ENCODE measurements at places on chromosomes 2 and 18.

DNA sequence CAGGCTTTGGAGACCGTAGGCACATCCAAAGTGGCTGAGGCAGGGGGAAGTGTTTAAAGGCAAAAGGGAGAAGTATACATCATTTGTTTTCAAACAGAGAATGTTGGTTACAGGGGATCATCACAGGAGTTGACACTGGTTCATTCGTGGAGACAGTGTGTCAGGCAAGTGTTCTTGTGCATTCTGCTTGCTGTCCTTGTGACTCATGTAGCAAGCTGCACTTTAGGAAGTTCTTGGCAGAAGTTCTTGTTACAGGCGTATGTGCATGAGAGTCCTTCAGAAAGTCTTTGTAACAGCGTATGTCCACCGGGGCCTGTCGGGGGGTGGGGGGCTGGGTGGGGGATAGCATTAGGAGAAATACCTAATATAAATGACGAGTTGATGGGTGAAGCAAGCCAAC, 36.5 kb upstream of the B4GALT6 start:
- DNase-seq = no peak

DNA sequence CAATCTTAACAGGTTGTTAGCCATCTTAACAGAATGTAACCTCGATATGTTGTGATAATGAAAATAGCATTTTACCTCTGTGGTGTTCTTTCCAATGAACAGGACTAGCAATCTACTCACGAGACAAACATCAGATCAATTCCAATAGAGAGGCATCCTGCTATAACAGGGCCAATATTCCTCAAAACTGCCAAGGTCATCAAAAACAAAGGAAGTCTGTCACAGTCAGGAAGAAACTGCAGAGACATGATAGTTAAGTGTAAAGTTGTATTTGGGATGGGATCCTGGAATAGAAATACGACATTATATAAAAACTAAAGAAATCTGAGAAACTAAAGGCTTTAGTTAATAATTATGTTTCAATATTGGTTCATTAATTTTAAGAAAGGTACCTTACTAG, 588.9 kb upstream of the NETO1 start:
- DNase-seq = no peak

- no peak for DNase-seq
Observed at GRCh38 chr2:212646698-212647366, 108.2 kb upstream of the ERBB4 start.

- DNase-seq = no peak
Observed at GRCh38 chr2:241314226-241315092, 1.0 kb downstream of the HDLBP start.

- DNase-seq = no peak
Observed at GRCh38 chr2:17252258-17252657, 266.0 kb downstream of the RAD51AP2 start.

DNA sequence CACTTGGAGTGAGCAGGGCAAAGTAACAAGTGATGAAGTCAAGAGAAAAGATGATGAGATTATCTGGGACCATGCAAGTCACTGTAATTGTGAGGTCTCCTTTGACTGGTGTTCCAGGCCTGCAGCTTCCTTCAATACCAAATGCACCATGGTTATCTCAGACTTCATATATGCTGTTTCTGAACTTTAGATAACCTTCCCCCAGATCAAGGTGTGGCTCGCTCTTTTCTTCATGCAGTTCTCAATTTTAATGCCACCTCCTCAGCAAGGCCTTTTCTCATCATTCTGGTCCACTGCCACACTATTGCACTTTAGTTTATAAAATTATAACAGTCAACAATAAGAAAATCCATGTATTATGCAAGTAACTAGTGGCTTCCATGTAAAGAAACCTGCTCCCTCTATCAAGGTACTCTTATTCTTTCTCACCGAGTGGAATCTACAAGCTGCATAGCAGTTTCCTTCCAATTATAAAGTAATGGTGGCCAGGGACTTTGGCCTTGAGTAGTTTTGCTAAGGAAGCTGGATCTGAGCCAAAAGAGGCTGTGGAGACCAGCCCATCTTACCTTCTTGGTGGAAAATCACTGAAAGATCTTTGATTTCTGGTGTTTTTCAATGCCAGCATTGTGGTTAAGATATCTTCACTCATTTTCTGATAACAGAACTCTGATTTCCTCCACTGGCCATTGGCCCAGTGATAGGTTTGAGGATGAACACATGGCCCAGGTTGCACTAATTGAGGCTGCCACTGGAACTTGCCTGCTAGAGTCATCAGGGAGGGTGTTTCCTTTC, 113.6 kb downstream of the KCNE4 start:
- DNase-seq = no peak

GRCh38 chr2:61044636-61045035, 21.0 kb upstream of the SANBR start:
- DNase-seq = no peak

DNA sequence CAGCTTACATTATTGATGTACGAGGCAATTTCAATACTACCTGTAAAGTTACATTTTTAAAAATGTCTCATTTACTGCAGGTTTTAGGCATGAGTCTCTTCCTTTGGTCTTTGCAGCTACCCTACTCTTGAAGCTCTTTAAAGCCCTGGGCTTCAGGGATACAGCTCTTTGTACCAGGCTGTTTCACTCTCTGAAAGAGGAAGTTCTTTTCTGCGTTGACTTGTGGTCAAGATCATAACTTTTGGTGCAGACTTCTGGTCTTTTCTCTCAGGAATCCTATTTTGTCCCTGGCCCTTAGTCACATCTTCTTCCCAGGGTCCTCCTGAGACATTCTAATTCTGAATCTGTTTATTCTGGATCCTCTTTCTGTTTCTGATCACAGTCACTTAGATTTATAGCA, 16.6 kb upstream of the HRH4 start:
- no peak for DNase-seq

GRCh38 chr2:202161151-202161835, 77.1 kb downstream of the SUMO1 start:
- no peak for DNase-seq
